ENCODE measurements at places on chromosomes 7 and 10.

DNA sequence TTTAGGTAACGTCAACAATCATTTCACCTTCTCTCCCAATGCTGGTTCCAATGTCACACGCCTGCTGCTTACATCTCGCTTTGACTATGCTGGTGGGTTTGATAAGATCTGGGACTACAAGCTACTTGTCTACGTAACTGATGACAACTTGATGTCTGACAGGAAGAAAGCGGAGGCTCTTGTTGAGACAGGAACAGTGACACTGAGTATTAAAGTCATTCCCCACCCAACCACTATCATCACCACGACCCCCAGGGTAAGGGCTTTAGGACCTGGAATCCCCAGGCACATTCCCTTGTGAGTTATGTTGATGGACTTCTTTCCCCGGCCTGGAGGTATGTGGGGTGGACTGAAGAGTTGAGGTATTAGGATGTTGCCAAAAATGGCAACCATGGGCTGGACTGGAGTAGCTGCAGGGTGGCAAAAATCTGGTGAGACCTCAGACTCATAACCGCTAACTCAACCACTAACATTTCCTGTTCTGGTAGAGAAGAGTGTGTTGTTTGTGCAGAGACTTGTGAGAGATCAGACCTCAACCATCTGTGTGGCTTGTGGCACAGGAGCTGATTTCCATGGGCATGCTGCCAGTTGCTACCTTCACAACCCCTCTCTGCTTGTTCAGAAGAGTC, 59.2 kb downstream of the CDHR3 start:
- DNase-seq = no peak

GRCh38 chr7:101102026-101102425, 16.7 kb downstream of the TRIM56 start:
- no peak for DNase-seq

- DNase-seq = no peak
Measured at GRCh38 chr10:64041989-64042490, 520.8 kb downstream of the REEP3 start.

- no peak for DNase-seq
Measured at GRCh38 chr10:62924344-62924748, 108.2 kb upstream of the EGR2 start.

DNA sequence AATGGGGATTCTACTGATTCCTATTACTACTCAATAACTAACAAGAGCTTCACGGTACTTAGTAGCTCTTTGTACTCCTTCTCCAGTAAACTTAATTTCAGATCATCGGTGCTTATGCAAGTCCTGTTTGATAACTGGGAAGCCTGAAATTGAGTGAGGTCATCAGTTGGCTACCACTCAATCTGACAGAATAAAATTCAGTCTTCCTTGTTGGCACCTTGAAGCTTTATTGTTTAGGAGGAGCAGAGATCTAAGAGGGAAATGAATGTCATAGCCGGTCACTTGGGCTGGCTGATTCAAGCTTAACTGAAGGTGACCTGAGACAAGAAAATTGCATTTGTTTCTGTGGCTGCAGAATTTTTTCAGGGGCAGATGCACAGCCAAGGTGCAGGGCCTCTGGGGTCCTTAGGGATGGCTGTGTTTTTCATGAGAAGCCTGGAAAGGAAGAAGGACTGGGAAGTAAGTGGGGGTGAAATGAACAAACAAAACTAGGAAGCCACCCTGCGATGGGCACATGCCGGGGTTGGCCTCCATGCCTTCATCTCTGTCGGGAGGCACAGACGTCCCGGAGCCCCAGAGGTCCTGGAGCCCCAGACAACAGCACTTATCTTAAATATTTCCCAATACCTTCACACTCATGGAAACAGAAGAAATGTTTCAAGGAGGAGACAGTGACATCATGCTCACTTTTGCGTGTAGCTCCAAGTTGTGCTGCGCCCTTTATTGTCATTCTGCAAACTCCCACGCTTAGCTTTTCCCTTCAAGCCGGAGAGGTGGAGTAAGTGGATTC, 85.0 kb upstream of the KIF5B start:
- DNase-seq = no peak

DNA sequence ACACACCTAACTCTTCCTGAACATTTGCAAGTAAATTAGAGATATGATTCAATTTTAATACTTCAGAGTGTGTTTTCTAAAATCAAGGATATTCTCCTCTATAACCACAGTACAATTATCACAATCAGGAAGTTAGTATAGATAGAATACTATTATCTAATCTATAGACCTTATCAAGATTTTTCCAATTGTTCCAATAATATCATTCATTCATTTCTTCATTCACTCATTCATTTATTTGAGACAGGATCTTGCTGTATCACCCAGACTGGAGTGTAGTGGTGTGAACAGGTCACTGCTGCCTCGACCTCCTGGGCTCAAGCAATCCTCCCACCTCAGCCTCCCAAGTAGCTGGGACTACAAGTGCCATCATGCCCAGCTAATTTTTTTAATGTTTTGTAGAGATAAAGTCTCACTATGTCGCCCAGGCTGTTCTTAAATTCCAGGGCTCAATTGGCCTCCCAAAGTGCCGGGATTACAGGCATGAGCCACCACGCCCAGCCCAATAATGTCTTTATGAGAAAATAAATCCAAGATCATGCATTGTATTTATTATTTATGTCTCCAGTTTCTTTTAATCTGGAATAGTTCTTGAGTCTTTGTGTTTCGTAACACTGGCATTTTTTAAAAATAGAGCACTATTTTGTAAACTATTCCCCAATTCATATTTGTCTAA, 10.6 kb upstream of the MRPS16 start:
- DNase-seq = no peak

DNA sequence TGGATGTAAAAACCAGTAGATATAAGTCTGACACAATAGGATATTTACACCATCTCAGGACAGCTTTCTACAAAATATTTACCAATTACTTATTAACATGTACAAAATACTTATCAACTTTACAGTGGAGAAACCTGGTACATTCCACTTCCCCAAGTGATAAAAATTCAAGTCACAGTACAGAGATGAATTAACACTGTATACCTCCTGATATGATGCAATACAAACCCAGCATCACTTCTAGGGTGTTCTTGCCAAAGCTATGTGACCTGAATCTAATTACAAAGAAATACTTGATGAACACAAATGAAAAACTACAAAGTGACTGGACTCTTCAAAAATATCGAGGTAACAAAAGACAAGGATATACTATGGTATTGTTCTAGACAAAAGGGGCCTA, 156.4 kb upstream of the FGFR2 start:
- DNase-seq = no peak

DNA sequence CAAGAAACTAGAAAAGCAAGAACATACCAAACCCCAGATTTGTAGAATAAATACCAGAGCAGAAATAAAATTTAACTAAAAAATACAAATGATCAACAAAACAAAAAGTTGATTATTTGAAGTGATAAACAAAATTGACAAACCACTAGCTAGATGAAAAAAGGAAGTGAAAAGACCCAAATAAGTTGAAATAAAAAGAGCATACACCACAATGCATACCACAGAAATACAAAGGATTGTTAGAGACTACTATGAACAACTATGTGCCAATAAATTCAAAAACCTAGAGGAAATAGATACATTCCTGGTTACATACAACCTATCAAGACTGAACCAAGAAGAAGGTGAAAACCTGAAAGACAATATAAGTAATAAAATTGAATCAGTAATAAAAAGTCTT, 333.4 kb downstream of the SH2D4B start:
- DNase-seq = no peak

DNA sequence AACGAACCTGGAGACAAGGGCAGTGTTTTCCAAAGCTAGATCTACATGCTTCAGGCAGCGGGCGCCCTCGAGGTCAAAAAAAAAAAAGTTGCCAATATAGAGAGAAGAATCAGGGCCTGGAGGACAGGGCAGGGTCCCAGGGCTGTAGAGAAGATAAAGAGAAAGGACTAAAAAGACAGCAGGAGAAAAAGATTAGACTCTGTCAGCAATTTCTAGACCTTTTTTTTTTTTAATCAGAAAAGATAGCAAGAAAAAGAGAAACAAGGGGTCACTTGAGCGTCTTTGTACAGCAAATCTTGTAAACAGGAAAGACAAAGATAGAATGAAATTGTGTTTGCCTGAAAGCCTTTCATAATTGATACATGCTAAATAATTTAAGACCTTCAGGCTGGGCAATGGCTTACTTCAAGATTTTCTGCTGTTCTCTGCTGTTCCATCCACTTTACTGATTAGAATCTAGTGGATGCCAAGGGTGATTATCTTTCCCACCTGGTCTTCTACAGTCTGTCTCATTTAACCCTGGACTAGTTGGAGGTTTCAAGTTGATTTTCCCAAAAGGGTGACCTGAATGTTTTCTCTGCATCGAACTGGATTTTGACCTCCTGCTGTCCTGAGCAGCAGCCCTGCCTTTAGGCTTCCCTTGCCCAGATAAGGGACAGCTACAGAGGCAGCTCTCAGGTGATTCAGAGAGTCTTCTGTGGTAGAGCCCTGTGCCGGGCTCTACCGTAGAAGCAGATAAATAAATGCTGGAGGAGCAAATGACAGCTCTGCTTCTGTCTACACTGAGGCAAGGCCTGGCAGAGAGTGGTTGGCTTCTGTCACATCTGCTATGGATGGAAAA, 5.1 kb downstream of the LMOD2 start:
- DNase-seq = no peak

- DNase-seq = no peak
Measured at GRCh38 chr7:17745610-17746009, 194.7 kb downstream of the SNX13 start.

DNA sequence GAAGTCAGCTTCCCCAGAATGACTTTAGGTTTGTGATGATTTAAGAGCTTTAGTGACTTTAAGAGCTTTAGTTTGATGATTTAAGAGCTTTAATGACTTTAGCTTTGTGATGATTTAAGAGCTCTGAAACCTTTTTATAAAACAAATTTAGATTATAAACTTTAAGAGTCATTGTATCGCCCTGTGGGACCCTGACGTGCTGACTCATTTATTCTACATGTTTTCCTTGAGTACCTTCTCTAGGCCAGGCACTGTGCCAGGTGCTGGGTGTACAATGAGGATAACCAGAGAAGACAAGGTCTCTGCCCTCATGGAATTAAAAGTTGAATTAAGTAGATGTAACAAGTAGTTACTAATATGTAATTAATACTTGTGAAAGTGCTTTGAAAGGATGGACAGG, 45.4 kb downstream of the CNNM1 start:
- DNase-seq = no peak

GRCh38 chr7:115984105-115984504, 46.5 kb downstream of the TFEC start:
- DNase-seq = no peak

- no peak for DNase-seq
Measured at GRCh38 chr7:47198159-47198558, 383.8 kb downstream of the TNS3 start.

GRCh38 chr10:30562787-30563186, 66.8 kb downstream of the LYZL2 start:
- DNase-seq = no peak
